ENCODE measurements at places on chromosomes 11 and 22. TPM values are rescaled to one million over a fixed set of nuclear protein-coding genes. Genes with fewer than 3 reads are reported as not detected.

The RAB36 gene
- 1.7 TPM for total RNA-seq

The PES1 gene
- total RNA-seq = 86.2 TPM

The OR5P2 gene
- not detected for total RNA-seq

The MUC6 gene
- not detected for total RNA-seq

The DDTL gene
- 4.2 TPM for total RNA-seq

Data from H7 (cell line).